ENCODE measurements at places on chromosomes 12 and 14.

DNA sequence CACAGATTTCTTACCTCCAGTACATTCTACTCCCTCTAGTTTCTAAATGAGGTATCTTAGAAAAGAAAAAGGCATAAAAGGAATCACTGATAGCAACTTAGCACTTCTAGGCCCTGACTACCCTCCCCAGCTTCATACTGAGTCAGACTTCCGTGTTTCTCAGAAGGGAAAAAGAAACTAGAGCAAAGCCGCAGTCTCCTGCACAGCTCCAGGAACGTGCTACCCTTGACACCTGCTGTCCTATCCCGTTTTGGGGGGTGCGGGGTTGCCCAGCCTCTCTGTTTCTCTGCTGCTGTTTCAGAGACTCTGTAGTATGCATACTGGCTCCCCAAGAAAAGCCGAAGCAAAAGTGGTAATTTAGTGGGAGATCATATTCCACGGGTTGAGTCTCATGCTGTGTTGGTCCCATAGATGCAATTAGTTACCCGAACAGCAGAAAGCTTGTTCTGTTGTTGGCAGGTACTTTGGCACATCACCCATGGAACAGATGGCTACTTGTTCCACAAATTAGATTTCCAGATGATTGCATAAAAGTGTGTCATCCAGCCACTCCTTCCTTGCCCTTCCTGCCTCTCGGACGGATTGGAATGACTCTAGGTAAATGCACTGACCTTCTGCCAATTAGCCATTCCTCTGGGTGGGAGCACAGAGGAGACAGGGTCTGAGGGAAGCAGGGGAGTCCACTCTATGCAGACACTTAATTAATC lies 438.1 kb downstream of the FUT8 start:
- peak; percentile 85 for DNase-seq

GRCh38 chr14:32469388-32470160 lies 140.5 kb downstream of the AKAP6 start:
- DNase-seq, result no peak

DNA sequence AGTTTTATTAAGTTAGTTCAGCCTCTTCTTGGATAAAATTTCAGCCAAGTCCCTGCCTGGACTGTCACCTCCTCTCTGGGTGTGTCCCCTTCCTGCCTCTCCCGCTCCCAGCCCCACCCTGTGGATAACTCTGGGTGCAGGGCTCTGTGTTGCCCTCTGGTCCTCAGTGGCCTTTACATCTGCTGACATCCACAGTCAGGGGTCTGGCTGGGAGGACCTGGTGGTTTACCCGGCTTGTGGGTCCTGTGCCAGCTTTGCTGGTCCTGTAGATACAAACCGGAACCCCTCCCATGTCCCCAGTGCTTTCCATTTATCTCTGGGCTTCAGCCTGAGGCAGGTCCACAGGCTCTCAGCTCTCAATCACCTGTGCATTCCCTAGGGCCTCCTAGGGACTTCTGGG lies 28.9 kb upstream of the PLEKHG3 start:
- no peak for DNase-seq

- DNase-seq, result no peak
These were observed 31.4 kb downstream of the ETNK1 start for GRCh38 chr12:22656376-22656775.

GRCh38 chr12:13383379-13383778 lies 186.9 kb downstream of the EMP1 start:
- DNase-seq, result no peak

DNA sequence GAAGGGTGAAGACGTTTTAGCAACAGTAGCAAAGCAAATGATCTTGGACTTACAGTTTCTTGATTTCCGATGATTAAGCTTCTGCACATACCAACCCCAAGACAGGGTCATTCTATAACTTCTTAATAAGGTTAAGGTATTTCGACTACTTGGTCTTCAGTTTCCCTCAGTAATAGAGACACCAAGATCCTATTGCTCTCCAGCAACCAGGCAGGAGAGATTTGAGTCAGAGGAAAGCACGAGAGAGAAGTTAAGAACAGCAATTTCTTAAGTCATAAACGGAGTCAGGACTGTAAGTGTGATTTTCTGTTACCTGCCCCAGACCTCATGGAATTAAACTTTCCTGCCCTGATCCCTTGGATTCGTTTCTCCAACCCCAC lies 215.6 kb downstream of the TTC8 start:
- no peak for DNase-seq

DNA sequence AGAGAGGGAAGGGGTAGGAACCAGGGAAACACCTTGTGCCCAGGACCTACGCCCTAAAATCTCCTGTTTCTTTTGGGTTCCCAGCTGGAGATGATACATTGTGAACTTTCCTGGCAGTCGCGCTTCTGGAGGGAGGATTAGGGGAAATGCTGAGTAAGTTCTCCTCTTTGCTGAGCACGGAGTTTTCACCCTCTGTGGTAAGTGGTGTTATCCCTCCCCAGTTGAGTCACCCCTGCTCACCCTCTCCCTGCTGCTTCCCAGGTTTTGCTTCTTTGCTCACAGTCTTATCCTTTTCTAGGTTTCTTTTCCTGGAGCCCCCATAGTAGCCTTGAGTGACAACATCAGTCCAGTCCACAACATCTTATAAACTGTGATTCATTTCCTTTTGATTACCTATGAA lies 789.1 kb downstream of the TMEM121 start:
- DNase-seq, result no peak

GRCh38 chr12:130875193-130875592 lies 3.3 kb downstream of the RAN start:
- DNase-seq, result no peak

GRCh38 chr12:33529810-33530209 lies 90.2 kb upstream of the SYT10 start:
- DNase-seq, result no peak

- DNase-seq, result no peak
These were observed 5.6 kb upstream of the GCH1 start for GRCh38 chr14:54908190-54908589.

GRCh38 chr12:3010214-3010930 lies 51.2 kb downstream of the TEAD4 start:
- no peak for DNase-seq

DNA sequence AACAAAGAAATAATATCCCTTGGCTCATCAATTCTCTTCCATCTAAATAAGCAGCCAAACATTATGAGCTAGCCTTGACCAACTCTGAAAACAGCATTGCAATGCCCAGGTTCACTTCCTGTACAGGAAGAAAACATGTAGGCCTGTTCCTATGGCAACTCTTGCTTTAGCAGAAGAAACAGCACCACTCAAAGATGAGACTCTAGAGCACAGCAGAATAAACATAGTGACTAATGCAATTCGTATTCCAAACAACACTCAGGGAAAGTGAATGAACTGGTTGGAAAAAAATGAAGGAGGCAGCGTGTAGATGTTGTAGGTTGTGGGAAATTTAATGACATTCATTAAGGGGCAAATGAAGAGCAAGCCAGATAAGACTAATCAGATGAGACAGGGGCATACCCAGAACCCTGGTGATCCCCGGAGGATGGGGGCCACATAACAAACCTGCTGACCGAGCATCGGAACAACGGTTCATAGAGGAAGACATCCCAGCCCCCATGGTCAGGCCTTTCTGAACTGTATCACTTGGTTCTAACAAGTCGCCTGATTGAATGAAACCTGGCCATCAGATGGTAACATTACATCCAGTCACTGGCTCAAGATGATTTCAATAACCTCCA lies 9.0 kb downstream of the ARHGDIB start:
- no peak for DNase-seq

GRCh38 chr12:117188961-117189724 lies 1.1 kb downstream of the FBXO21 start:
- no peak for DNase-seq

- DNase-seq, result no peak
These were observed 48.3 kb upstream of the TMEM263 start for GRCh38 chr12:106907411-106907810.

GRCh38 chr14:38730420-38730819 lies 372.6 kb downstream of the SEC23A start:
- DNase-seq, result no peak

DNA sequence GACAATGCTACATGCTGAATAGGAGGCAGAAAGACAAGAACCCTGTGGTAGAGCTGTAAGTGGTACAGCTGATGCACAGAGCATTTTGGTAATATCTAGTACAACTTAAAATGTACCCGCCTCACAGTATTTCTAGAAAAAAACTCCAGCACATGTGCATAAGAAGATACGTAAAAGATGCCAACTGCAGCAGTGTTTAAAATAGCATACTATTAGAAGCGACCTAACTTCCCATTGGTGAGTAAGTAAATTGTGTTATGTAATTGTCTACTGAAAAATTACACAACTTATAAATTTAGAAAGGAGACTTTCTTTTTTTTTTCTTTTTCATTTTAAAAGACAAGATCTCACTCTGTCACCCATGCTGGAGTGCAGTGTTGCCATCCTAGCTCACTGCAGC lies 114.3 kb upstream of the CAND1 start:
- no peak for DNase-seq

DNA sequence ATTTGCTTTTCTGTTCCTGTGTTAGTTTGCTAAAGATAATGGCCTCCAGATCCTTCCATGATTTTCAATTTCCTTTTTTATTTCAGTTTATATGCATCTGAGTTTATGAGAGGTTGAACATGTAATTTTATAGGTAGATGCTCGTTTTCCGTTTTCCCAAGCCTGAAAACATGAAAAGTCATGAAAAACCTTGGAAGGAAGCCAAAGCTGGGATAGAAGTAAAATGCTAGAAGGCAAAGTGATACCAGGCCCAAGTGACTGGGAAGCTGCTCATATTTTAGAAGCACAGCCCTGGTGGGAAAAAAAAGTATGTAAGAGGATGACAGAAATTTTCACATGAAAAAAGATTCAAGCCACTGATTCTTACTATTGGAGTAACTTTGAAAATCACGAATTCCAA lies 290.8 kb downstream of the PRKD1 start:
- no peak for DNase-seq

DNA sequence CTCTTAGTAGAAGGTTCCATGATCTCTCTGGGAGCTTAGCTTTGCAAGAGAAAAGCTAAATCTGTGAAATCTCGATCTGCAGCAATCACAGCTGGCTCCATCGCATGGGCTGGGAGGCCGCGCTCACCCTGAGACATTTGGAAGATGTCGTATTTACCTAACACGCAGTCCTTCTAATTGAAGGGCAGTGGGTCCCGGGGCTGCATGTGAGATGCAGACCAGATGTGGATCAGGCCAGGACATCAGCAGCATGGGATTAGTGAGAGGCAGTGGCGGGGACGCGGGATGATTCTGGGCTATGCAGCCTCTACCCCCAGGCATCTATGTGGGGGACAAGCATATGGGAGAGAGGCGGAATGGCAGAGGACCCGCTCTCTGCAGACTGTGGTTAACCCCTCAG lies 312.4 kb upstream of the RTL1 start:
- DNase-seq, result no peak

DNA sequence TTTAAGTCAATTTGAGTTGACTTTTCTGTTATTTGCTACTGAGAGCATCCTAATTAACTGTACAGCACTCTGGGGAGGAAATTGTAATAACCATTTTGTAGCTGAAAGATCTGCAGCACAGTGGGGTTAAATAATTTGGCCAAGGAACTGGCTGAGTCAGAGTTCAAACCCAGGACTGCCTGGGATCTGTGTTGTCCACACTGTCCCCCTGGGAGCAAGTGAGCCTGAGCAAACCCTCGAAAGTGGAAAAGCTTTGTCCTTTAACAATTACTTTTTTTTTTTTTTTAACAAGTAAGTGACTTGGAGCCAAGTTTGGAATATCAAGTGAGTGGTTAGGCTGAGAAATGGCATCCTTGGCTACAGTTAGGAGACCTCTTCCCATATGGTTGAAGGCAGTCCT lies 247.2 kb upstream of the CCDC196 start:
- DNase-seq, result no peak

DNA sequence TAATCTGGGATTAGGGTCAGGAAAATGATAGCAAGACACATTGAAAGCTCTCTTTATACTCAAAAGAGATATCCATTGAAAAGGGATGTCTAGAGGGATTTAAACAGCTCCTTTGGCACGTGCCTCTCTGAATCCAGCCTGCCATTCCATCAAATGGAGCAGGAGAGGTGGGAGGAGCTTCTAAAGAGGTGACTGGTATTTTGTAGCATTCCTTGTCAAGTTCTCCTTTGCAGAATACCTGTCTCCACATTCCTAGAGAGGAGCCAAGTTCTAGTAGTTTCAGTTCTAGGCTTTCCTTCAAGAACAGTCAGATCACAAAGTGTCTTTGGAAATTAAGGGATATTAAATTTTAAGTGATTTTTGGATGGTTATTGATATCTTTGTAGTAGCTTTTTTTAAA lies 25.4 kb upstream of the PLEKHD1 start:
- DNase-seq, result no peak

GRCh38 chr12:74539765-74540526 lies 2.3 kb downstream of the ATXN7L3B start:
- DNase-seq, result no peak

DNA sequence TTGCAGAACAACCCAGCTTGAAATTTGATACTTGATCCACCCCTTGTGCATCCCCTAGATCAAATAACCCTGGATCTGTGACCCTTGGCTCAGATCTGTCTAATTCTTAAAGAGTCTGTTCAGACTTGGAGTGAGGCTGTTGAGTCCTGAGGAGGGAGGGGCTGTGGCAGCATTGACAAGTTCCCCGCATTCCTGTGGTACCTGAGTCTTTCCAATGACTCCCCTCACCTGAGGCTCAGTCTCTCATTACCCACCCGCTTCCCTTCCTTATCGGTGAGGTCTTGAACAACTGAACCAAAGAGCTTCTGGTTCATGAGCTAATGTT lies 16.1 kb upstream of the HDAC7 start:
- no peak for DNase-seq

DNA sequence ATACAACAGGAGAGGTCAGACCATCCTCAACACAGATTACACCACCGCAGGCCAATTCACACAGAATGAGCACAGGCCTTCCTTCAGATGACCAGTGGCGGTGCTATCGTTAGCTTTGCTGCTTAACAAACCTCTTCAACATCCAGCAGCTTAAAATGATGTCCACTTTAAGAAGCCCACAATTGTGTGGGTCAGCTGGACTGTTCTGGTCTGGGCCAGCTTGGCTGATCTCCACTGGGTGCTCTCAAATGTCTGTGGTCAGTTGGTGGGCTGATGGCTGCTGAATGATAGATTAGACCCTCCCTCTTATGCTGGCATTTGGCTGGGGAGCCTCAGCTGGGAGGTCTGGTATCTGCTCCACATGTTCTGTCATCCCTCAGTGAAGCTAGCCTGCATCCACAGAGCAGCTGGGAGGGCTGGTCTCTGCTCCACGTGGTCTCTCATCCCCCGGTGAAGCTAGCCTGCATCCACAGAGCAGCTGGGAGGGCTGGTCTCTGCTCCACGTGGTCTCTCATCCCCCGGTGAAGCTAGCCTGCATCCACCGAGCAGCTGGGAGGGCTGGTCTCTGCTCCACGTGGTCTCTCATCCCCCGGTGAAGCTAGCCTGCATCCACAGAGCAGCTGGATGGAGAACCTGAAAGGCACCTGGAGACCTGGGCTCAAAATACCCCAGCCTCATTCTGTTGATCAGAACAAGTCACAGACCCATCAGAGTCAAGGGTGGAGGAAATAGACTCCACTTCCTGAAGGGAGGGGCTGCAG lies 203.6 kb upstream of the DIO3 start:
- no peak for DNase-seq
